ENCODE measurements at places on chromosomes 4 and X. TPM values are rescaled to one million over a fixed set of nuclear protein-coding genes. Genes with fewer than 3 reads are reported as not detected.

MAGEC2 gene
- total RNA-seq = not detected

MYOZ2 gene
- 0.16 TPM for total RNA-seq

EDNRA gene
- 13.3 TPM for total RNA-seq

OPHN1 gene
- total RNA-seq = 7.2 TPM

GRCh38 chrX:71912156-71912555 lies 1.5 kb downstream of the NHSL2 start:
- peak overlapping the region; percentile 68 for H3K4me3 ChIP-seq
- no peaks in the 10 kb centered on the region for H3K36me3 ChIP-seq
- H3K4me1 ChIP-seq = no peaks in the 10 kb centered on the region
- DNase-seq = no peak

GRCh38 chr4:88812420-88812819 lies 114.8 kb upstream of the NAP1L5 start:
- H3K4me3 ChIP-seq = no peak overlapping the region
- H3K4me1 ChIP-seq = peaks cover 19% of the 10 kb centered on the region
- no peak overlapping the region for H3K27ac ChIP-seq
- no peak for DNase-seq
- H3K36me3 ChIP-seq = no peaks in the 10 kb centered on the region

DNA sequence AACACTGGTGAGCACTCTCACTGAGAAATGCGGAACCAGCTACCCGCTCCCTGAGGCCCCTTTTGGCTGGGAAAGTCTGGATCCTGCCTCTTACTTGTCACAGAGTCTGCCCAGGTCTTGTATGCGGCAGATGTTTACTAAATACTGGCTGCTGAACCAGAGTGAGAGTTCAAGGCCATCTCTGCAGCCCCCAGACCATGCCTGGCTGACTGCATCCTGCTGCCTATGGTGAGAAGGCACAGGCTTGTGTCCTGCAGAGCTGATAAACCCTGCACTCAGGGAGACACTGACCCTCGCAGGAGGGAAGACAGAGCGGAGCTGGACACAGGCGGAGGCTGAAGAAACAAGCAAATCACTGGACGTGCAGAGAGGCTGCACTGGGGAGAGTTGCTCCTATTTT lies 46.5 kb downstream of the JAKMIP1 start:
- H3K36me3 ChIP-seq = no peaks in the 10 kb centered on the region
- H3K4me3 ChIP-seq = no peak overlapping the region
- peaks cover 30% of the 10 kb centered on the region for H3K27me3 ChIP-seq
- no peaks in the 10 kb centered on the region for H3K4me1 ChIP-seq

DNA sequence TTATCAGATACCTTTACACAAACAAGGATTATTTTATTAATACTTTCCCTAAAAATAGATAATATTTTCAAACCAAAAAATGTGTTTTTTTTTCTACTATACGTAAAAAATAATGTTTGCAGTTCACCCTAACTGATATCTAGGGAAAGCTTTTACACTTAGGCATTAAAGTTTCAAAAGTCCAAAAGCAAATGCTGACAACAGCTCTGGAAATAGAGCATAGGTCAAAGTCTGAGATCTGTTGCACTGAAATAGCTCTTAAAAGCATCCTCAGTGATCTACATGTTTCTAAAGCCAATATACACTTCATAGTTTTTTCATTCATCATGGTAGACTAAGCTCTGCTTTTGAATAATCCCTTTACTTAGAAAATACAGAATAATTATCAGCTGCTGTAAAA lies 222.8 kb downstream of the TRAM1L1 start:
- H3K36me3 ChIP-seq = no peaks in the 10 kb centered on the region
- H3K27ac ChIP-seq = no peak overlapping the region
- no peak for DNase-seq
- H3K27me3 ChIP-seq = no peaks in the 10 kb centered on the region
- no peaks in the 10 kb centered on the region for H3K4me1 ChIP-seq

- peaks cover 8% of the 10 kb centered on the region for H3K4me1 ChIP-seq
- no peak overlapping the region for H3K27ac ChIP-seq
- H3K27me3 ChIP-seq = no peaks in the 10 kb centered on the region
- peaks cover 21% of the 10 kb centered on the region for H3K36me3 ChIP-seq
- no peak overlapping the region for H3K4me3 ChIP-seq
Measured at GRCh38 chr4:25402521-25402920, 25.5 kb downstream of the ANAPC4 start.

DNA sequence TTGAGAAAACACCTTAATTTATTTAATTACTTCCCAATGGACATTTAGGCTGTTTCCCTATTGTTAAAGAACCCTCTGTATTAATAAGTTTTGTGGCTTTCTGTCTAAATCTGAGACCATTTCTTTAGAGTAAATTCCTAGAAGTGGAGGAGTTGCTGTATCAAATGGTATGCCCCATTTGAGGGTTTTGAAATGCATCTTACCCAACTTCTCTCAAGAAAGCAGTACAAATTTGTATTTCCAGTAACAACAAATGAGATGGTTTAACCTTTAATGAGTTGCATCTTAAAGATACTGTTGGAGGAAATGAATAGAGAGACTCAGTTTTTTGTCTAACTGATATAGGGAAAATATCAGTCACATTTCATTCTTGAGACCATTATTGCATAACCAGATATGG lies 70.5 kb upstream of the CBLL2 start:
- H3K27ac ChIP-seq = no peak overlapping the region
- H3K4me1 ChIP-seq = peaks cover 22% of the 10 kb centered on the region
- no peaks in the 10 kb centered on the region for H3K36me3 ChIP-seq
- H3K4me3 ChIP-seq = no peak overlapping the region
- H3K27me3 ChIP-seq = no peaks in the 10 kb centered on the region

DNA sequence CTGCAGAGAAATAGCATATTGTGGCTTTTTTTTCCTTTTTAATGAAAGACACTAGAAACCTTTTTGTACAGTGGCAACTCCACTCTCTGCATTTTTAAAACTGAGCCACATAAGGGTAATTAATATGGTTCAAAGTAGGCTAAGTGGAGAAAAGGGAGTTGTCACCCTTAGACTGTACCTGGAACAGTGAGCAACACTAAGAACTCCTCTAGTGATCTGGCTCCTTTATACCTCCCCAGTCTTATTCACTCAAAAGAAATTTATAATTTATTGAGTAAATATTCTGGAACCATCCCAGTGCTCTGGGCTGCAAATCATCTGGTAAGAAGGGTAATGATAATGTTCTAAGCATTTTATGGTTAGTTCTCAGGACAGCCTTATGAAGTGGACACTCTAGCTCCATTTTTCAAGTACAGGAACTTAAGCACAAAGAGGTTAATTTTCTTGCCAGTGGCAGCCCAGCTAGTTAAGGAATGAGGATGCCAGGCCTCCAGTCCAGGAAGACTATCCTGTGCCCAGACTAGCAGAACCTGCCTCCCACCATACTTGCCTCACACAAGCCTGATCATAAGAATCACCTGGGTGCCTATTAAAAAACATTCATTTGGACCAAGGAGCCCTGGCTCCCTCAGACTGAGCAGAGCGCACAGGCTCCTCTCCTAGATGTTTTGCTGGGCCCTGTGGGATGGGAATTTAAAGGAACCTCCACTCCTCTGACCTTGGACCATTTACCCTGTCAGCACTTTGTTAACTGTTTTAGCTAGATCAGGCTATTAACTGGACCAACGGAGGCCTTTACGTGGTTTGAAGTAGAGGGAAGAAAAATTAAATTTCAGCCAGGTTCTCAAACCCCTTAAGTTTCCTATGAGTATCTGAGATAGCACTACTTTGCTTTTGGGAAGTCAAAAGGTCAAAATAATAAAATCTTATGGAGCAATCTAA lies 102.6 kb downstream of the PDE5A start:
- peaks cover 1% of the 10 kb centered on the region for H3K4me1 ChIP-seq
- H3K4me3 ChIP-seq = no peak overlapping the region
- H3K27ac ChIP-seq = no peak overlapping the region
- DNase-seq = no peak
- no peaks in the 10 kb centered on the region for H3K27me3 ChIP-seq

- DNase-seq = no peak
- H3K4me3 ChIP-seq = no peak overlapping the region
- H3K36me3 ChIP-seq = no peaks in the 10 kb centered on the region
- H3K27ac ChIP-seq = peak overlapping the region; percentile 47
Measured at GRCh38 chr4:97720869-97721432, 422.3 kb downstream of the STPG2 start.

DNA sequence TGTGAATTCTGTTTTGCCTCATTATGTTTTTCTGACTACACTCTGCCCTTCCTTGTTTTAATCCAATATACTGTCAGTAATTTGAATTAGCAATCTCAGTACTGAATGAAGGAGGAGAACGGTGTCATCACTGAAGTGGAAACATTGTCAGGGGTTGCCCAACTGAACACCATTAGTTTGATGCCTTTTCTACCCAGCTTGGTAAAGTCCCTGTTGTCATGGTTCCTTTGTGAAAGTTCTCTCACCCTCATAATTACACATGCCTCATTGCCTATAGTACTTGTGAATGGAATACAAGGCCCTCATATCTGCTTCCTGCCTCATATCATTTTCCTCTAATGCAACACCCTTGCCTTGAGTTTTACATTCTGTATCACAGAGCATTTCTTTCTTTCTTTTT lies 76.9 kb downstream of the RRAGB start:
- no peak overlapping the region for H3K4me3 ChIP-seq
- no peak overlapping the region for H3K27ac ChIP-seq
- no peaks in the 10 kb centered on the region for H3K36me3 ChIP-seq
- no peaks in the 10 kb centered on the region for H3K4me1 ChIP-seq
- DNase-seq = no peak

DNA sequence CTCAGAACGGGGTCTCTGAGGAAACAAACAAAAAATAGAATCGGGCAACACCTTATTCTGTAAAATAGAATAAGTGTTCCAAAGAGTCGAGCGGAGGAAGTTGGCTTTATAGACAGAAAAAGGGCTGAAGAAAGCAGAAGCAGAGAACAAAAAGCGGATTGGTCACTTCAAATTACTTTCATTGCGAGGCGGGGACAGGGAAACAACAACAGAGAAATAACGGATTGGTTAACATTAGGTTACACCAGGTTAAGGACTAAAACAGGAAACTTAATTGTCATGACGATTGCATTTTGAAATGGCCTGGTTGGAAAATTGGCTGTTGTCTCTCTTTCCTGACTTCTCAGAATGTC lies 433 bp upstream of the COQ2 start:
- no peaks in the 10 kb centered on the region for H3K27me3 ChIP-seq
- no peak for DNase-seq
- H3K4me1 ChIP-seq = peaks cover 18% of the 10 kb centered on the region
- H3K36me3 ChIP-seq = no peaks in the 10 kb centered on the region
- peak overlapping the region; percentile 91 for H3K4me3 ChIP-seq

DNA sequence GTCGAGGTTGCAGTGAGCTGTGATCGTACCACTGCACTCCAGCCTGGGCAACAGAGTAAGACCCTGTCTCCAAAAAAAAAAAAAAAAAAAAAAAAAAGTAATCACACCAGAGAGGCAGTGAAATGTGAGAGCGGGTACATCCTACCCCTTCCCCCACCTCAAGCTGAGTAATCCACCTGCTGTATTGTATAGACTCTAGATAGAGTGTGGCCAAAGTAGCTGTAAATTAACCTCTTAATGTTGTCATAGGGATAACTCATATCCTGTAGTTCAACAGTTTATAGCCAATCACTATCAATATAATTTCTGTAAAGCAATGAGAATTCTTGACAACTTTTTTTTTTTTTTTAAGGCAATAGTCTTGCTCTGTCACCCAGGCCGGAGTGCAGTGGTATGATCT lies 30.8 kb downstream of the TNIP2 start:
- H3K27ac ChIP-seq = no peak overlapping the region
- no peaks in the 10 kb centered on the region for H3K4me1 ChIP-seq
- no peak overlapping the region for H3K4me3 ChIP-seq
- peaks cover 12% of the 10 kb centered on the region for H3K36me3 ChIP-seq
